ENCODE measurements at places on chromosomes 7 and 10.

- peak; percentile 56 for DNase-seq
These were observed 941 bp upstream of the LUC7L2 start for GRCh38 chr7:139358541-139359365.

GRCh38 chr10:113518816-113519591 lies 33.8 kb upstream of the HABP2 start:
- no peak for DNase-seq

DNA sequence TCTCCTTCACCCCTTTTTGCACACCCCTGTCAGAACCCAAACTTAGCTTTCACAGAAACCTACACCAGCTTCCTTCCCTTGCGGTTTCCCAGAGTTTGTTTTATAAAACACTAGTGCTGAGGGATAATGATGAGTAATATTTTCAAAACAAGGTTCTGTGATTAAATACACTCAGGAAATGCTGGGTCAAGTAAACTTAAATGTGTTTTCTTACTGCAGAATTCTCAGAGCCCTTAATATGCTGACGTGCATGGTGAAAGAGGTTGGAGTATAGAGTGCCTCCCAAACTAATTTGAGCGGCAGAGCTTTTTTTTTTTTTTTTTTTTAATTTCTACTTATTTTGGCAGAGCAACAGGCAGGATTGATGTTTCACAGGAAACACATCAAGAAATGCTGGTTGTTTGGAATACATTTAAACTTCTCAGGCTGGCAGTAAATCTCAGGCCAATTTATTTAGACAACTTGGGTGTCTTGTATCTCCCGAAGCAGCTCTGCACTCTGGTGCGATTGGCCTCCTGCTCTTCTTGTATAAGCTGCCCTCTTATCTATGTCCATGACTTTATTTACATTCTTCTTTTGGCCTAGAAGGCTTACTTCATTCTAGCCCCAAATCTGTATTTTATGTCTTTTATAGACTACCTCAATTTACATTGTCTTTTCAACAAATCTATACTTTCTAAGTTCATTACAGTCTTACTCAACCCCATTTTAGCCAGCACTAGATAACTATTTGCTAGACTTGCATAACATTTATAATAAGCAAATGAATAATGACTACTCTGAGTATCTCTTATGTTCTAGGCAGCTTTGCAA lies 165.4 kb downstream of the BMPER start:
- no peak for DNase-seq

DNA sequence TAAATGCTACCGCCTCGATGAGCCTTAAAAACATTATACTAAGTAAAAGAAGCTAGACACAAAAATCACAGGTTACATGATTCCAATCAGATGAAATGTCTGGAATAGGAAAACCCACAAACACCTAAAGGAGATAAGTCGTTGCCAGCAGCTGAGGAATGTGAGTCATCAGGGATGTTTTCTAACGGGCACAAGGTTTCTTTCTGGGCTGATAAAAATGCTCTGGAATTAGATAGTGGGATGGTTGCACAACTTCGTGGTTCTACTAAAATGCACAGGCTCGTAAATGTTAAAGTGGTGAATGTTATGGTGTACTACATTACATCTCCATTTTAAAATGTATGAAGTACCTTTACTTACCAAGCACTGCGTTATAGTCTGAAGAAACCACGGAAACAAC lies 9.7 kb downstream of the ABLIM1 start:
- no peak for DNase-seq

- no peak for DNase-seq
These were observed 675 bp upstream of the ATE1 start for GRCh38 chr10:121928528-121928884.

DNA sequence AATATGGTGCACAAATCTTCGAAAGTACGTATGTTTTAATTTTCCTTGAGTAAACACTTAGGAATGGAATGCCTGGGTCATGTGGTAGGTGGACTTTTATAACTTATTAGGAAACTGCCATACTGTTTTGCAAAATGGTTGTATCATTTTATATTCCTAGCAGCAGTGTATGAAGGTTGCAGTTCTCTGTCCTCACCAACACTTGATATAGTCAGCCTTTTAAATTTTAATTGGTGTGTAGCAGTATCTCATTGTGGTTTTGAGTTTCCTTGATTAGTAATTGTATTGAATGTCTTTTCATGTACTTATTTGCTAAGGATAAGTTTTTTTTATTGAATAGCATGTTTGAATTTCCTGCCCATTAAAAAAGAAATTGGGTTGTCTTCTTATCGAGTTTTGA lies 926 bp upstream of the PCBD1 start:
- DNase-seq: no peak

GRCh38 chr10:73806176-73806950 lies 5.0 kb downstream of the NDST2 start:
- no peak for DNase-seq
